ENCODE measurements at places on chromosomes 6 and 20. TPM values are rescaled to one million over a fixed set of nuclear protein-coding genes. Genes with fewer than 3 reads are reported as not detected.

Gene ECT2L
- not detected for total RNA-seq

GRCh38 chr6:50272611-50273010, 222.9 kb upstream of the DEFB112 start:
- no peaks in the 10 kb centered on the region for H3K4me1 ChIP-seq
- no peaks in the 10 kb centered on the region for H3K36me3 ChIP-seq
- no peak for DNase-seq
- no peaks in the 10 kb centered on the region for H3K27me3 ChIP-seq

DNA sequence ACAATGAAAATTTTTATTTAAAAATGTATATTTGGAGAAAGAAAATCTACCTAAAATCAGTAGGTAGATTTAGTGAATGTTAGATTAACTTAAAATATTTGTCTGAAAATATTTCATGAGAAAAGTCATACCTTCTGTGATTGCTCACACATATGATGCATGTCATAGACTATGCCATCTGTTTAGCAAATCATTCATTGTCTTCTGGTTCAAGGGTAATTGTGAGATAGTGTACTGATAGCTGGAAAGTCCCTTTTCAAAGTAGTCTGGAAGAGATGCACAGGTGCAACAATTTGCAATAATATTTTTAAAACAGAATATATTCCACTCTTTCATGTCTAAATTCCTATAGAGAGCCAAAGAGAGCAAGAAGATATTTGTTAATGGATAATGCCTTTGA, 21.0 kb upstream of the RNF217 start:
- no peaks in the 10 kb centered on the region for H3K27me3 ChIP-seq
- DNase-seq = no peak
- no peaks in the 10 kb centered on the region for H3K4me1 ChIP-seq
- no peak overlapping the region for H3K4me3 ChIP-seq
- H3K27ac ChIP-seq = no peak overlapping the region

DNA sequence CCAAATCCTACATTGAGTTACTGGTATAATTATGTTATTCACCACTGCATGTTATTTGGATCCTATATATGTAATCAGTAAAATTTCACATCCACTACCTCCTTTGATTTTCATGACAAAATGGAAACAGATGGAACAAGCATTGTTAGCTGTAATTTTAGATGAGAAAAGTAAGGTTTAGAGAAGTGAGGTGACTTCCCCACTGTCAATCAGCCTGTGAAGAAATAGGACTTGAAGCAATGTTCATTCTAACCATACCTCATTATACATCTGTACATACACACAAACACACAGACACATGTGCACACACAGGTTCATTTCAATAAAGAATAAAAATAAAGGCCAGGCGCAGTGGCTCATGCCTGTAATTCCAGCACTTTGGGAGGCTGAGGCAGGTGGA, 23.7 kb upstream of the QKI start:
- H3K36me3 ChIP-seq = no peaks in the 10 kb centered on the region
- no peak overlapping the region for H3K27ac ChIP-seq
- DNase-seq = no peak
- no peaks in the 10 kb centered on the region for H3K4me1 ChIP-seq
- H3K4me3 ChIP-seq = no peak overlapping the region
- H3K27me3 ChIP-seq = no peaks in the 10 kb centered on the region

DNA sequence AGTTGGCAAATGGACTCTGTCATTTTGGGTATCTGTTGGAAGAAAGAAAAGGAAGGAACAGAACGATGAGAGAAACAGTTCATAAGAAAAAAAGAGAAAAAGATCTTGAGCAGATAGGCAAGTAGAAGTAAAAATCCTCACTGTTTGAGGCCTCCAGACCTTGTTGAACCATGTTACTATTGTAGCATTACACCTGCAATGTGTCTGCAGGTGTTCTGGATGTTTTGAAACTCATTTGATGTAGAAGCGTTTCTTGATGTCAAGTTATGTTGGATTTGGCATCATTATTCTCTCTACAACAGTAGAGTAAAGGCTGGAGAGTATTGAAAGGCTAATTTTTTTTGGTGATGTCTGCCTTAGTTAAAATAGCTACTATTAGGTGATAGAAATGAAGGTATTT, 108.7 kb downstream of the CARMIL1 start:
- H3K27me3 ChIP-seq = no peaks in the 10 kb centered on the region
- no peak overlapping the region for H3K27ac ChIP-seq
- no peak overlapping the region for H3K4me3 ChIP-seq
- DNase-seq = no peak
- H3K4me1 ChIP-seq = no peaks in the 10 kb centered on the region

- H3K27me3 ChIP-seq = no peaks in the 10 kb centered on the region
- H3K4me3 ChIP-seq = no peak overlapping the region
- no peak overlapping the region for H3K27ac ChIP-seq
- DNase-seq = no peak
- H3K36me3 ChIP-seq = no peaks in the 10 kb centered on the region
These were observed 10.7 kb downstream of the MSH5 start for GRCh38 chr6:31750411-31751022.

- H3K4me1 ChIP-seq = peaks cover 18% of the 10 kb centered on the region
- DNase-seq = peak; percentile 45
- no peaks in the 10 kb centered on the region for H3K27me3 ChIP-seq
- no peak overlapping the region for H3K4me3 ChIP-seq
- no peaks in the 10 kb centered on the region for H3K36me3 ChIP-seq
- peak overlapping the region; percentile 85 for H3K27ac ChIP-seq
These were observed 95.1 kb upstream of the IYD start for GRCh38 chr6:150273457-150274309.

- no peak overlapping the region for H3K4me3 ChIP-seq
- no peak overlapping the region for H3K27ac ChIP-seq
- no peaks in the 10 kb centered on the region for H3K4me1 ChIP-seq
- no peak for DNase-seq
These were observed 512.9 kb downstream of the UTRN start for GRCh38 chr6:144797881-144798589.

Gene HACE1
- total RNA-seq = 4.5 TPM

- no peak for DNase-seq
- H3K36me3 ChIP-seq = no peaks in the 10 kb centered on the region
- H3K27ac ChIP-seq = no peak overlapping the region
- H3K4me1 ChIP-seq = no peaks in the 10 kb centered on the region
- H3K4me3 ChIP-seq = no peak overlapping the region
These were observed 8.8 kb downstream of the DEFB129 start for GRCh38 chr20:235891-236290.

Gene CDSN
- not detected for total RNA-seq

DNA sequence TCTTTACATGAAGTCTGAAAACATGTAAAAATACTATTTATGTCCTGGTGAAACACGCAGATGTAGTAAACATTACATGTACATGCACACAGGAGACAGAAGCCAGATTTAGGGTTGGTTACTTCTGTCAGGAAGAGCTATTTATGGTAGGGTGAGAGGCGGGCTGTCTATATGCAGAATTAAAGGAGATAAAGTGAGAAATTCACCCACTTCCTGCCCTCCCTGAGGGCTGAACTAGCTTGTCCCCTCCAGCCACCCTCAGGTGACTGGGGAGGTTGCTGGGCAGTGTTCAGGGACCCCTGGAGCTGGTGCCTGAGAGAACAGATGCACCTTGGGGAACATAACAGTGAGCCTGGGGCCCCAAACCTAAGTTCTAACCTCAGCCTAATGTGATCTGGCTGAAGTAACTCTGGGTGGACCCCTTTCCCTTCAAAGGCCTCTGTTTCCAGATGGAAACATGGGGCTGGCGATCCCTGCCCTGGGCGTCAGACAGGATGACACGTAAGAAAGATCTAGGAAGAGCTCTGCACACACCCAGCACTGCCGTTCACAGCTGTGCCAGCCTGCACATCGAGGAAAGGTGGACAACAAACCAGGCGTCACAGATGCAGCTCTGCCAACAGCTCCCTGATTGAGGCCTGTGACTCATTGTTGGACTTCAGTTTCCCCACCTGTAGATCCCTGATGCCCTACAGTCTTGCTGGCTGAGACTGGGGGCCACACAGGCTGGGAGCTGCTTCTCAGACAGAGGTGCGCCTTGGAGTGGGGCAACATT, 1.3 kb downstream of the PI16 start:
- H3K27me3 ChIP-seq = no peaks in the 10 kb centered on the region
- DNase-seq = no peak
- no peak overlapping the region for H3K27ac ChIP-seq
- H3K4me1 ChIP-seq = no peaks in the 10 kb centered on the region

DNA sequence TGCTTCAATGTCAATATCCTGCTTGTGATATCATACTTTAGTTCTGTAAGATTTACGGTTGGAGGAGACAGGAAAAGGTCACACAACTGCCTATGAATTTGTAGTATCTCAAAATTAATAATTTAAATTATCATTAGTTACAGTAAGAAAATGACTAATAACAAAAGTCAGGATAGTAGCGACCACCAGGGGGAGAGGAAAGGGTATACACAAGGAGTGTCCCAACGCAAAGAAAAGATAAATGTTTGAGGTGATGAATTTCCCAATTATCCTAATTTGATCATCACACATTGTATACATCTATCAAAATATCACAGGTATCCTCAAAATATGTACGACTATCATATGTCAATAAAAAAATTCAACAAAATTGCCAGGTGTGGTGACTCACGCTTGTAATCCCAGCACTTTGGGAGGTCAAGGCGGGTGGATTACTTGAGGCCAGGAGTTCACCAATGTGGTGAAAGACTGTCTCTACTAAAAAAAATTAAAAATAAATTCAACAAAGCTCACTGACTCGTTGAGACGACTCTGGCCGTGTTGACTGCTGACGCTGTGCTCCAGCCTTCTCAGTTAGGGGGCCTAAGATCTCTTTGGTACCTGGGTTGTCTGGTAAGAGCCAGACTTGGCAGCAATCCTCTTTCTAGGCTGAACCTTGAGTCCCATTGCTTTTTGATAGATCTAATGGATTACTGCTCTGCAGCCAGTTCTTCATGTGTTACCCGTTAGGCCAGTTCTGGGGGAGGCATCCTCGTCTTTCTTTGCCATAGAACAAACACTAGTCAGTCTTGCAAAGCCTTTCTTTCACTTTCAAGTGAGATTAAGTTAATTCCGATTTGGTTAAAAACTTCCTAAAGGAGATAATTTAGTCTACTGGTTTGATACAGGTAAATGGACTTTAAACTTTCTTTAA, 9.0 kb upstream of the OVOL2 start:
- H3K27ac ChIP-seq = no peak overlapping the region
- peaks cover 4% of the 10 kb centered on the region for H3K27me3 ChIP-seq
- H3K36me3 ChIP-seq = no peaks in the 10 kb centered on the region
- no peak for DNase-seq
- no peak overlapping the region for H3K4me3 ChIP-seq
- no peaks in the 10 kb centered on the region for H3K4me1 ChIP-seq

Gene LAMP5
- total RNA-seq = not detected

GRCh38 chr6:75412969-75413662, 80.5 kb downstream of the FILIP1 start:
- H3K4me3 ChIP-seq = no peak overlapping the region
- no peak for DNase-seq
- no peaks in the 10 kb centered on the region for H3K27me3 ChIP-seq
- H3K27ac ChIP-seq = peak overlapping the region; percentile 47

Gene SOBP
- total RNA-seq = 27.6 TPM

Gene RAET1L
- not detected for total RNA-seq

GRCh38 chr6:102820098-102820497, 1426.6 kb downstream of the GRIK2 start:
- DNase-seq = no peak
- H3K27ac ChIP-seq = no peak overlapping the region
- H3K36me3 ChIP-seq = no peaks in the 10 kb centered on the region
- no peaks in the 10 kb centered on the region for H3K4me1 ChIP-seq
- H3K27me3 ChIP-seq = no peaks in the 10 kb centered on the region
- no peak overlapping the region for H3K4me3 ChIP-seq

GRCh38 chr6:144335311-144335861, 50.3 kb downstream of the UTRN start:
- peak overlapping the region; percentile 88 for H3K27ac ChIP-seq
- no peak for DNase-seq
- no peaks in the 10 kb centered on the region for H3K27me3 ChIP-seq
- H3K36me3 ChIP-seq = no peaks in the 10 kb centered on the region
- H3K4me1 ChIP-seq = peaks cover 56% of the 10 kb centered on the region

GRCh38 chr6:84791233-84791632, 26.8 kb upstream of the TBX18 start:
- no peaks in the 10 kb centered on the region for H3K4me1 ChIP-seq
- no peak for DNase-seq
- no peak overlapping the region for H3K27ac ChIP-seq
- no peak overlapping the region for H3K4me3 ChIP-seq
- H3K36me3 ChIP-seq = no peaks in the 10 kb centered on the region
